ENCODE measurements at places on chromosomes 7 and 10. TPM values are rescaled to one million over a fixed set of nuclear protein-coding genes. Genes with fewer than 3 reads are reported as not detected.

The MEOX2 gene
- total RNA-seq: 2.1 TPM

DNA sequence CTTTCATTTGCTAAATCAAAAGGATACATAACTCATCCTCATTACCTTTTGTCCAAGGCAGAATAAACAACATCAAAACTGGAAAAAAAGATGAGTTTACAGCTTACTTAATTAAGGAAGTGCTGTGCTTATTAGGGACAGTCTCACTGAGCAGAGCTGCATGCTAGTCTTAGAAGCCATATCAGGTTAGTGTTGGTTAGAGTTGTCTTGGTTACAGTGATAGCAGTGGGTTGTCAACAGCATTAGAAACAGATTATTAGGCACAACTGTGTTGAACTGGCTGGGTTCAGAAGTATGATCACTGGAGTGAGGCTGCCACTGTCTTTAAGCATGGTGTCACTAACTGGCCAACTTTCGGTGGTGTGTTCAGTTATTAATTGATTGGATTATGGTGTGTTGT lies 503.9 kb upstream of the IGFBP3 start:
- no peaks in the 10 kb centered on the region for H3K36me3 ChIP-seq
- H3K27me3 ChIP-seq: no peaks in the 10 kb centered on the region
- no peak for DNase-seq
- H3K4me3 ChIP-seq: no peak overlapping the region

The PODXL gene
- 698 TPM for total RNA-seq

GRCh38 chr7:110779339-110779738 lies 311.6 kb upstream of the LRRN3 start:
- DNase-seq: no peak
- no peaks in the 10 kb centered on the region for H3K36me3 ChIP-seq
- H3K27ac ChIP-seq: no peak overlapping the region

The NANOS1 gene
- total RNA-seq: 7.8 TPM

DNA sequence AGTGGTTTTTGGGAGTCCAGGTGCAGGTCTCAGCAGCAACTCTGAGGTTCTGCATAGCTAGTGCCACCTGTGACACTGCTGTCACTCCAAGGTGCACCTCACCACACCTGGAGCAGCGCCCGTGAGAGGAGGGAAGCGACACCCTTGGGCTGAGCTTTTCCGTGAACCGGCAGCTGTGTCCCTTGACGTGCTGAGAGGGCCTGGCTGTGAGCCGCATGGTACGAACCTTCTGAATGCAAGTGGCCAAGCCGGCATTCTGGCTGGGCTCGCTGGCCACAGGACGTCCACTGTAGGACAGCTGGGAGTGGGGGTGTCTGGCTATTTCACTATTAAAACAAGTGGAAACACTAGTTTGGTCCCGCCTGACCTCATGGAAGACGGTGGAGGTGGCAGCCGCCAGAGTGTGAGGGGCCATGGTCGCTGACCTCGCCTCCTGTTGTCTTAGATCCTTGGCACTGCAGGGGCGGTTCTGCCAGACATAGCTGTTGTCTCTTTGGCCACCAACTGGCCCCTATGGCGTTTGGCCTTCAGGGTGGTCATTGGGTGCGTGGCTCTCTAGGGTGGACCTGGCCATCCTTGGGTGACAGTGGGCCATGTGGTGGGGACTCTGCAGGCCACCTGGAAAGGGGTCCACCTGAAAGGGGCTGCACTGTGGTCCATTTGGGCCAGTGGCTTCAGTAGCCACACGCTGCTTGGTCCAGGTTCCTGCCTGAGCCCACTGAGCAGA lies 12.9 kb downstream of the INPP5A start:
- H3K36me3 ChIP-seq: no peaks in the 10 kb centered on the region
- no peak overlapping the region for H3K27ac ChIP-seq
- H3K4me1 ChIP-seq: no peaks in the 10 kb centered on the region
- no peaks in the 10 kb centered on the region for H3K27me3 ChIP-seq
- no peak for DNase-seq

DNA sequence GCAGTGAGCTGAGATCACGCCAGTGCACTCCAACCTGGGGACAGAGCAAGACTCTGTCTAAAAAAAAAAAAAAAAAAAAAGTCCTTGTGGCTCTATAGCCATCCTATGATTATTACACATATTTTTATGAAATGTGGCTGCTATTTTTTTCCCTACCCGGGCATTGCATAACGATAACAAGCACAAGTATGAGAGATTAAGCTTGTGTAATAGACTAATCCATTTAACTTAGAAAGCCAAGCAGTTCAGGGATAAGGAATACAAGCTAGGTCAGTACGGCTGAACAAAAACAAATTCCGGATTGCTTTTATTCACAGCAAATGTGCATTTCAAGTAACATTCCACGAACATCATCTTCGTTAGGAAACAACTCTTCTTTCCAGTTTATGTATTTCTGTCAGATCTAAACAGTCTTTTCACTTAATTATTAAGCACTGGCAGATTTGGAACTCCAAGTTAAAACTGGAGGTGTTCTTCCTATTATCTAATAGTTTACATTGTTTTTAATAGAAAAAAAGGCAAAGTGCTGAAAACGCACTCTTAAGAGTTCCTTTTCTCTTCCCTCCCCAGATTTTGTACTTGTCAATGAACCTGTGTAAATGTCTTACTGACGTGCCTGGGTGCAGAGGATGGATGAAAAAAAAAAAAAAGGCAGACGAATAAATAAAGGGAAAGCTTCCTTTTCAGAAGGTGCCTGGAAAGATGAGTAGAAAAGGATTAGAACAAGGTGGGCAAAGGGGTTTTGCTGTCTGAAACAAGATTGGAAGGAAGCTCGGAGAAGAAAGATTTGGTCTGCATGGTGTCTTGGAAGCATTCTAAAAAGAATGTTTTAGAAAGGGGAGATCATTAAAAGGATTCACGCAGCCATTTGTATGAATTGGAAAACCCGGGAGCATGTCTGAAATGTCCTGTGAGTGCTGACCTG lies 81.1 kb downstream of the PRTFDC1 start:
- no peaks in the 10 kb centered on the region for H3K36me3 ChIP-seq
- no peak overlapping the region for H3K27ac ChIP-seq
- no peak overlapping the region for H3K4me3 ChIP-seq
- peaks cover 7% of the 10 kb centered on the region for H3K4me1 ChIP-seq
- no peak for DNase-seq

DNA sequence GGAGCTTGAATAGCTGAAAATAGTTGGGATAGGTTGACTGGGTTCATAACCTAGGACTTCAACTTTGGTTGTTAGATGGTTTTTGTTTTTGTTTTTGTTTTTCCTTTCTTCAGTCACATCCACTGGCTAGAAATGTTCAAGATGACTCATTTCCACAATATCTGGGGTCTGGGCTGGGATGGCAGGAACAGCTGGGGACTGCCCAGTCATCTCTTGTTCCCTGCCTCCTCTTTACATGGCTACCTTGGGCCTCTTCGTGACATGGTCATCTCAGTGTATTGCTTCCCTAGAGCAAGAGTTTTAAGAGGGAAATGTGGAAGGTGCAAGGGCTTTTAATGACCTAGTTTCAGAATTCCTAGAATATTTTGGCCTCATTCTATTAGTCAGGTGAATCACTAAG lies 915.8 kb downstream of the XPNPEP1 start:
- H3K27me3 ChIP-seq: no peaks in the 10 kb centered on the region
- H3K36me3 ChIP-seq: no peaks in the 10 kb centered on the region
- no peaks in the 10 kb centered on the region for H3K4me1 ChIP-seq
- DNase-seq: no peak
- no peak overlapping the region for H3K27ac ChIP-seq
- H3K4me3 ChIP-seq: no peak overlapping the region

DNA sequence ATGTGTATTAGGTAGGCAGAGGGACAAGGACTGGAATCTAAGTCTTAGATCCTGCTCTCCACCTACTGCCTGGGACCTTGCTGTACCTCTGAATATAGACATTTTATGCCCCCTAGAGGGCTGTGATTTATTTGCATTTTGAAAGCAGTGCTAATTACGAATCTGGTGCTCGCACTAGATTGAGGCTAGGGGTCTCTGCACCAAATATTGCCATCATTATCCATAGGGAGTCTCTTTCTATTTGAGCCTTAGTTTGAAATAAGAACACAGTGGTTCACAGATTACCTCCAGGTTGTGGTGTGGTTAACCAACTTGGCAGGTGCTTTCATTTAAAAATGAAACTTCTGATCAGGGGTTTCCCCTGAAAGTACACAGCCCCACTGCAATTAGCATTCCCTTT lies 41.8 kb downstream of the CNNM1 start:
- no peaks in the 10 kb centered on the region for H3K36me3 ChIP-seq
- no peak overlapping the region for H3K27ac ChIP-seq
- H3K27me3 ChIP-seq: no peaks in the 10 kb centered on the region
- H3K4me1 ChIP-seq: no peaks in the 10 kb centered on the region

The TAF3 gene
- total RNA-seq: 6.4 TPM

The PGAM2 gene
- total RNA-seq: 2.9 TPM

DNA sequence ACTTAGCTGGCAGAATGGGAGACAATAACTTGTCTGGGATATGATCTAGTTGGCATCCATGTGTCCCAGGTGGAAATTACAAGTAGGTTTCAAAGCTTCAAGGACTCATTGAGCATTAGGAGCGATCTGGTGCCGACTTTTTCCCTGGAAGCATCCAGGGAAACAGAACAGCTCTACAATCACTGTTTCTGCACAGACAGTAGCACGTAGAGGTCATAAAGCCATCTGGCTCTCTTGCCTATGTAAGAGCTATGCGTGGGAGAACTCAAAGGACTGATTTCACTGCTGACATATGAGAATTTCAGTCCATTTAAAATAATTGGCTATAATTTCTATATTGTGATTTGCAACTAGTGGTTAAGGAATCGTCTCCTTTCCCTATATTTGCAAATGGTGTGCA lies 791.7 kb downstream of the REEP3 start:
- no peaks in the 10 kb centered on the region for H3K27me3 ChIP-seq
- no peaks in the 10 kb centered on the region for H3K36me3 ChIP-seq
- no peaks in the 10 kb centered on the region for H3K4me1 ChIP-seq
- H3K27ac ChIP-seq: no peak overlapping the region

DNA sequence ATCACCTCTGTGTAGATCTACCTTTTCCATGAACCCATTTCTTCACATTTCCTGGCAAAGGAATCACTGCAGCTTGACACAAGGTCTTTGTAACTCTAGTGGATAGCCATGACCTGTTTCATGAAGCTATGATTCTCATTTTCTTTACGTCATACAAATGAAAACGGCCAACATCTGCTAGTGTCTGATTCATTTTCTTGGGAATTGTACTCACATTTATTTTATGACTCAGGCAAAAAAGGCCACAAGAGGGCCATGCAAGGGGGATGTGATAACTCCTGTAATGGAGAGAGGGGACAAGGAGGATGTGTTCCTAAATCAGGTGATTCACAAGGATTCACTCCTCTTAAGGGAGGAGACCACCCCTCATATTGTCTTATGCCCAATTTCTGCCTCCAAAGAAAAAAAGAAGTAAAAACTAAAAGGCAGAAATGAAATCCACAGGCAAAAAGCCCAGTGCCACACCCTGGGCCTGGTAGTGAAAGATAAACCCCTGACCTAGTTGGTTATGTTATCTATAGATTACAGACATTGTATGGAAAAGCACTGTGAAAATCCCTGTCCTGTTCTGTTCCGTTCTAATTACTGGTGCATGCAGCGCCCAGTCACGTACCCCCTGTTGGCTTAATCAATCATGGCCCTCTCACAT lies 249.9 kb downstream of the IPMK start:
- peaks cover 8% of the 10 kb centered on the region for H3K36me3 ChIP-seq
- no peak overlapping the region for H3K27ac ChIP-seq
- no peak overlapping the region for H3K4me3 ChIP-seq
- no peak for DNase-seq

DNA sequence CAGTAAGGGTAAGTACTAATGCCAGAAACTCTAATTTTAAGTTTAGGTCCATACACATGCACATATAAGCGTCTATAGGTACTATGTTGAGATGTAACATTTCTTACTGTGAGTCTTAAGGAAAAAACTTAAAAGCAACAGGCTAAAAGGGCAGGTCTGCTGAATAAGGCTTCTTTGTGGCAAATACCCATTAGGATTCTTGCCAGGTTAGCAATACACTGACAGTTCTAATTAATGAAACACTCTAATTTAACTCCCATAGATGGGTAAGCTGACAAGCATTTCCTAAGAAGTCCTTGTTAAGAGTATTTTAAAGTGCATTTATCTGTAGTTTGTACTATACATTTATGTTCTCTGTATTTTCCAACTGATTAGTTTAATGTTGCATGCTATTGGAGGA lies 14.0 kb downstream of the SCRN1 start:
- peaks cover 20% of the 10 kb centered on the region for H3K4me1 ChIP-seq
- no peak for DNase-seq
- no peaks in the 10 kb centered on the region for H3K36me3 ChIP-seq
- 0 out of 2 replicates have a peak overlapping the region, but pooled peaks have one; percentile 41 for H3K27ac ChIP-seq
- no peak overlapping the region for H3K4me3 ChIP-seq
- H3K27me3 ChIP-seq: no peaks in the 10 kb centered on the region

- H3K36me3 ChIP-seq: no peaks in the 10 kb centered on the region
- DNase-seq: no peak
- no peaks in the 10 kb centered on the region for H3K27me3 ChIP-seq
These were observed 16.5 kb downstream of the TRIL start for GRCh38 chr7:28941633-28942032.

DNA sequence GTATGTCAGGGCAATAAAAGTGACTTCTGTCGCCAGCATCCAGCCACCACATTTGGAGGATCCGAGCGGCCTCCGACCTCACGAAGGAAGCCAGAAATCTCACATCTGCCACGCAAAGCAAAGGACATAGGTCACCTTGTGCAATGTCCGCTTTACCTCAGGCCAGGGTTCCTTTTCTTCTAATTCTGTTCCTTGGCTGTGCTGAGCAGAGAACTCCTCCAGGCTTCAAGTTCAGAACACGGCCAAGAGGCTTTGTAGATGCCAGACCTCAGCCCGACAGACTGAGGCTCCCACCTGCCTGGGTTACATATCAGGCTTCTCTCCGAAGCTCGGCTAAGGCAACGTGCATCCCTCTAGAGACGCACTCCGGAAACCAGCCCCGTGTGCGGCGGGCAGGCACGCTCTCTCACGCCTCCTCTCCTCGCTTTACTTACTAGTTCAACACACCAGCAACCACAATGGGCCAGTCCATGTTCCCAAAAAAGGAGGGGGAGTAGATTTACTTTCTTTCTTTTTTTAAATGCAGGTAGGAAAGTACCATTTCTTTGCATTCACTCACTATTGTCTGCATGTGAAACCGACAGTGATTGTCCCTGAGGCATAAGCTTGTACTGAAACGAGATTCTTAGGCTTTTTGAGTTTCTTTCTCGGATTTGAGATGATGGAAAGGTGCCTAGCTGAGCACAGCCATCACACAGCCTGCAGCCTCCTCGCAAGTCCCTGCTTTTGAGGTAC lies 122.4 kb upstream of the AFAP1L2 start:
- peak; percentile 96 for DNase-seq

Data from GM23338 (cell line).